ENCODE measurements at places on chromosomes 12 and 14.

DNA sequence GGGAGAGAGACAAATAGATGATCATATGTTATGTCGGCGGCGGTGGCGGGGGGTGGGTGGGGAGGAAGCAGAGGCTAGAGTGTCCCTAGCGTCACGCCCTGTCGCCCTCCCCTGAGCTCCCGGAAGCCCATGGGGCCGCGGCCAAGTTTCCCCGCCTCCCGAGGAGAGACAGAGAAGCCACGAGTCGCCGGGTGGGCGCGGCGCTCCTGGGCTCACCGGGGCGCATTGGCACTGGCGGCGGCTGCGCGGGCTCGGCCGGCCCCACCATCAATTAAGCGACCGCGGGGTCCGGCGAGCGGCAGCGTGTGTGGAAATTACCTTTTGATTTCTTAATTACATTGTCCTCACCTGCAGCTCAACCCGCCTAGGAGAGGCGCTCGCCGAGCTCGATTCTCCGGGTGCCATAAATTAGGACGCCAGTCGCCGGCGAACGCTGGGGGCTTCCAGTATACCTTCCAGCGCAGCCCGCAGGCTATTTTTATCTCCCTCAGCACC is 119.9 kb upstream of the LHX5 start:
- DNase-seq, result no peak

DNA sequence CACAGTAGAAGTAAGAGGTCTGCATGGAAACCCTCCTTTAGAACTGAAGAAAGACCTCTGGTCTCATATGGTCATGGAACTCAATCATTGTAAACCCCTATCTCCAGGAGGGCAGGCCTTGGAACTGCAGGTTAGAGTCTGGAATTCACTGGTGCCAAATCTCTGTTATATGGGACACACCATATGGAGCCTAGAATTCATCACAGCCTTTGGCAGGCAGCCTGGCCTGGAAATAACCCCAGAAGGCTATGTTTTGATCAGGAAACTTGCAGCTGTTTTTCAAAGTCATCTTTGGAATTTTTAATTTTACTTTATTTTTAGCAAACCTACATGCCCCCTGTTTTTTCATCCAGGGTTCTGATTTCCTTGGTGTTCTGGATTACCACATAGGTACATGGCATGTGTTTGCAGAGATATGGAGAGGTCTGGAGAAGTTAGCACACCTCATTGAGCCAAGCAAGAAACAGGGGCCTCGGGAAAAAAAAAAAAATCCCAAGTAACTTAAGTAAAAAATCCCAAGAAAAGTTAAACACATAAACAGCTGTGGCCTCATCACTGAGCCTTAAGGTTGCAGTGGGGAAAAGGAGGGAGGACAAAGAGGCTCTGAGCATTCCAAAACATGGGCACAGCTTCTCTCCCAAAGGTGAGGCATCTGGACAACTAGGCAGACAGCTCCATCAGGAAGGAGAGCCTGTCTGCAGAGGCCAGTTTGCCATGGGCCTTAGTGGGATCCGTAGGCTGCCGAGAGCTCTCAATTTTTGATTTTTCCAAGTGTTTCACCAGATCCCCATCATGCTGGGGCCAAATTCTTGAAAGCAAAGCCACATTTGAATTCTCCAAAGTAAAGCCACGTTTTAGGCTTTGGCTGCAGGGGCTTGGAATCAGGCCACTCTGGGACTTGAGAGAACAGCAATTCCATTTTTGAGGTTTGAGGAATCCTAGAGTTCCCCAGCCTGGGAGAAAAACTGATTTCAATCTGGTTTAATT is 339.6 kb upstream of the TBX3 start:
- no peak for DNase-seq

- peak; percentile 52 for DNase-seq
Observed at GRCh38 chr12:11648514-11649412, 711 bp upstream of the ETV6 start.

- no peak for DNase-seq
Observed at GRCh38 chr14:100592461-100592891, 5.3 kb upstream of the BEGAIN start.

DNA sequence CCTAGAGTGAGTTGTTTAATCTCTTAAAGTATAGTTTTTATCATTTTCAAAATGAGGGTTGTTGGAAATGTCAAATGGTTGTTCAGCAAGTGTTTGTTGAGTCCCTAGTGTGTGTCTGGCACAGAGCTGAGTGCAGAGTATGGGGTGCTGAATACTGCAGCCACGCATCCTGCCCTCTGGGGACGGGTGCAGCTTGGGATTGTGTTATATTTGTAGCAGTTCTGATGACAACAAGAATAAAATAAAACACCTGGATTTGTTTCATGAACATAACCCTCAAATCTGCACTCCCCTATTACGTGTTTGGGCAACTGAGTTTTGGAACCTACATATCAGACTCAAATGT is 127.9 kb downstream of the CACNA1C start:
- DNase-seq, result no peak

GRCh38 chr12:72957454-72957853 is 685.3 kb downstream of the TRHDE start:
- DNase-seq, result no peak

GRCh38 chr14:99137913-99138571 is 134.0 kb downstream of the BCL11B start:
- no peak for DNase-seq

DNA sequence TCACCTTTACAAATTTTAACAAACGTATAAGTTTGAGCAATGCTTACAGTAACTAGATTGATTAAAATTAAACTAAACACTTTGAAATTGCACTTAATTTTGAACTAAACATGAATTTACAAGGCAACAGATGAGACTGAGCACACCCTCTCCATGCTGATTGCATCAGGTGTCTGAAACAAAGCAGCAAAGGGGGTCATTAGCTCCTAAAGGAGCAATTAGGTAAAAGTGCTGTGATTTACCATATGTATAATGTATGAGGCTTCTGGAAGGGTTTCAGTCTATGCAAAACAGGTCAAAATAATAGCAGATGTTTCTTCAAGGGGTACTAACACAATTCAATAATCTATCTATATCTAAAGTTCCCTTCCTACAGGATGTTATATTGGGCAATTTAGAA is 98.8 kb upstream of the LMNTD1 start:
- no peak for DNase-seq

DNA sequence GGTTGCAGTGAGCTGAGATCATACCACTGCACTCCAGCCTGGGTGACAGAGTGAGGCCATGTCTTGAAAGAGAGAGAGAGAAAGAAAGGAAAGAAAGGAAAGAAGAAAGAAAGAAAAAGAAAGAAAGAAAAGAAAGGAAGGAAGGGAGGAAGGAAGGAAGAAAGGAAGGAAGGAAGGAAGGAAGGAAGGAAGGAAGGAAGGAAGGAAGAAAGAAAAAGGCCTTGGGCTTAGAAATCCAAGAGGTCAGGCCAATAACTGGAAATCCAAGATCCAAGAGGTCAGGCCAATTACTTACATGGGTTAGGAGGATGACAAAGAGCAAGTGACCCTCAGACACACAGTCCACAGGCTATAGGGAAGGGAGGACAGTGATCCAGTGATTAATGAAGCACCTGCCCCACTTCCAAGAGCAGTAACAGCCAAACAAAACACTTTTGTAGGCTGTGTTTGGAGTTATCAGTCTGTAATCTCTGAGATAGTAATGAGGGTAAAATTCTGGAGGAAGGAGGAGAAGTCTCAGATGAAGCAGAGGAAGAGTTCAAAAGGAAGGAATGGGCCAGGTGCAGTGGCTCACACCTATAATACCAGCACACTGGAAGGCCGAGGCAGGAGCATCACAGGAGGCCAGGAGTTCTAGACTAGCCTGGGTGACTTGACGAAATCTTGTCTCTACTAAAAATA is 32.2 kb upstream of the SPTLC2 start:
- DNase-seq, result no peak

GRCh38 chr12:2607881-2608607 is 186.7 kb upstream of the FKBP4 start:
- DNase-seq, result no peak

Data from stimulated activated CD4-positive, alpha-beta T cell treated with anti-CD3 and anti-CD28 coated beads, Interleukin-2, amount 100 ng/mL, for 4 hours (primary cell).